ENCODE measurements at places on chromosomes 1 and 21. TPM values are rescaled to one million over a fixed set of nuclear protein-coding genes. Genes with fewer than 3 reads are reported as not detected.

Gene TMEM52
- 27.5 TPM for total RNA-seq

GRCh38 chr1:92502247-92502646 is 15.5 kb upstream of the GFI1 start:
- DNase-seq = no peak

Gene FCRL1
- total RNA-seq = not detected

DNA sequence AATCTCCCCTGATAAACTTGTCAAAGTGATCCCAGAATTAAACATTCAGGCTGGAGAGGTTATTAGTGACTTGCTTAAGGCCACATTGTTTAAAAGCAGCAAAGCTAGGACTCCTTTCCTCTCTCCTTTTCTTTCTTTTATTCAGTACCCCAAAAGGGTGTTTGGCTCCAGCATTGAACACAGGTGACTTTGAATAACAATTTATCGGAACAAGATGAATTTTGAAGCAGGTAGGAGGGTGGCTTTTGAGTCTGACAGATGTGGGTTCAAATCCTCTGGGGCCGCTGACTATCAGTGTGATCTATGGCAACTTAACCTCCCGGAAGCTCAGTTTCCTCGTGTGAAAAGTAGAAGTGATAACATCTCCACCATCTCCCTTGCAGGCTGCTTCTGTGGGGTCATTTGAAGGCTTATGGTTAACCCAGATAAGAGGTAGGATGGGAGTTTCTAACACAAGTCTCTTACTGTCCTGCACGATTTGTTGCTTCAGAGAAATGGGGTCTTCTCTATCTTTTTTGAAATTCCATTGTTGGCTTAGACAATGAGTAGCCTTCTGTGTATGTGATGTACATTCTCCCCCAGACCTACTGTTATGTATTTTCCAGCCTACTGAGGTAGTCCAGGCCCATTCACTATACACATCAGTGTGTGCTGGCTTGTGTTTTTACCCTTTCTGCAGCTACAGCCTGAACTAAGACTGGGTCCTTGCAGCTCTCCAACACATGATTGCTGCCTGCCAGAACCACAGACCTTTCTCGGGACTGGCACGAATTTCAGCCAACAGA is 29.0 kb downstream of the JUN start:
- no peak for DNase-seq

Gene RNF223
- total RNA-seq = 6.3 TPM

- no peak for DNase-seq
Measured at GRCh38 chr1:225697428-225697827, 44.5 kb upstream of the ENAH start.

DNA sequence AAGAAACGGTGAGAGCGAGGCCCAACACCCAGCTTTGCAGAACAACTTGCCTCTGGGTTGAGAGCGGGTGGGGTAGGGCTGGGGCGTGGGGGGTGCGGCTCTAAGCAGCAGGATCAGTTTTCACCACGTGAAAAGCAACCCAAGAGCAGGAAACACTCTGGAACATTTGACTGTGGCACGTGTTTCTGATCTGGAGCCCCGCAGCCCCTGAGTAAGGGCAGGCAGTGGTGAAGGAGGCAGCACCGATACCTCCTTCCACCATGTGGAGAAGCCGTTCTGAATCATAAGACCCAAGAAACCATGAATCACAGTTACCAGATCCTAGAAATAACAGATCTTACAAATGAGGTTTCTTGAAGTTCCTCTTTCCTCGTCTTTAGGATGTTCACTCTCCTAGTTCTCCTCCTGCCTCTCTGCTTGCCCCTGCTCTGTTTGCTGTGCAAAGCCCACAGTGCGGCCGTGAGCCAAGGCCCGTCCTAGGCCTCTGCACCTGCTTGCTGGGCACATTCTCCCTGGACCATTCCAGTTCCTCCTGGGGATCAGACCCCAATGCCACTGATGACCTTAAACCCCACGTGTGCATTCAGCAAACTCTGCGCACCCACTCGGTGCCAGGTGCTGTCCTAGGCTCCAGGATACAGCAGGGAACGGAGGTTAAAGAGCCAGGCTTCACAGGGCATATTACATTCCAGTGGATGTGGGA is 31.9 kb downstream of the SLC1A7 start:
- DNase-seq = no peak

GRCh38 chr1:240691909-240692705 is 80.2 kb upstream of the GREM2 start:
- no peak for DNase-seq

GRCh38 chr1:92708368-92708950 is 76.4 kb downstream of the EVI5 start:
- DNase-seq = no peak

GRCh38 chr1:12314333-12314903 is 84.6 kb downstream of the VPS13D start:
- DNase-seq = no peak

GRCh38 chr1:37974567-37974966 is 15.3 kb downstream of the SF3A3 start:
- no peak for DNase-seq

DNA sequence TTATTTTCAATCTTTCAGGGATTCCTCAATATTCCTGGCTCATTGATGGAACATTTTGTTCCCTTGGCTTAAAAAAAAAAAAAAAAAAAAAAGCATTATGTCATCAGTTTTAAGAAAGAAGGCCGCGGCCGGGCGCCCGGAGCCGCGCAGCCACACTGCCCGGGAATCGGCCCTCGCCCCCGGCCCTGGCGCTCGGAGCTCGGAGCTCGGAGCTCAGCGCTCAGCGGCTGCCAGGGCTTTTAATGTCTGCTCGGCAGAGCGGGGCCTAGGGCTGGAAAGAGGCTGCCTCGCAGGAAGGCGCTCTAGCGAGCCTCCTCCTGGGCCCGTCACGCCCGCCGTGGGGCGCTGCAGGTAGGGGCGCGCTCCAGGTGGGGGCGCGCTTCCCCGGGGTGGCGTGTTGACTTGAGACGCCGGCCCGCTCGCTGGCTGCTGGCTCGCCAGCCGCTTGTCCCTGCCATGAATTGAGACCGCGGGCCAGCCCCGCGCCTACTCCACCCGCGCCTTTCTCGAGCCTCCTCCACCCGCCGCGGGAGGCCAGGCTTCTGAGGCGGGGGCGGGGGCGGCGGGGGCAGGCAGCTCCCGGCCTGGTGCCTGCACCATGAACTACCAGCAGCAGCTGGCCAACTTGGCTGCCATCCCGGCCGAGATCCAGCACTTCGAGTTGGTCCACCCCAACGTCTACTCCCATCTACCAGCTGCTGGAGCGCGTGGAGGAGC is 5.4 kb upstream of the TDRD5 start:
- DNase-seq = no peak

DNA sequence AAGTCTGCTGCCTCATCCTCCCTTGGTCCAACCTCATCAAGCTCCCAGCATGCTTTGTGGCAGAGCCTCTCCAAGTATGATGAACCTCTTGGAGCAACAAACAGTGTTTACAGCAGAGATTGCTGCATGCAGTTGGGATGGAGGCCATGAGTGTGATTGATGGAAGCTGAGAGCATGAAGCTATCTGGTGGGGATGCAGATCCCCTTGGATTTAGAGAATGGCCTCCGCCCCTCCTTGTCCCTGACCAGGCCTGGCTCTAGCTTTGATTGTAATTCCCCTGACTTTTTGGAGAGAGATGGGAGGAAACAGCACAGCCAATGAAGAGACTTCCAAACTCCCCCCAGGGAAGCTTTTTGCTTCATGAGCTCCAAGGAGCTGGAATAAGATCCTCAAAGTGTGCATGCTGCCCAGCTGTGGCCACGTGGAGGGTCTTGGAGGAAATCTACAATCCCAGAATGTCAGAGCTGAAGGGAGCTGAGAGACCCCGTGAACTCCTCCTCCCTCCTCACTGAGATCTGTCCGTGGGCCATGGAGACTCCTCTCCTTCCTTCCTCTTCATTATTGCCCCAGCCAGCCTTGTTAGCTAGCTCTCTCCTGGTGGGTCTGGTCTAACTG is 165.3 kb upstream of the USP24 start:
- no peak for DNase-seq

DNA sequence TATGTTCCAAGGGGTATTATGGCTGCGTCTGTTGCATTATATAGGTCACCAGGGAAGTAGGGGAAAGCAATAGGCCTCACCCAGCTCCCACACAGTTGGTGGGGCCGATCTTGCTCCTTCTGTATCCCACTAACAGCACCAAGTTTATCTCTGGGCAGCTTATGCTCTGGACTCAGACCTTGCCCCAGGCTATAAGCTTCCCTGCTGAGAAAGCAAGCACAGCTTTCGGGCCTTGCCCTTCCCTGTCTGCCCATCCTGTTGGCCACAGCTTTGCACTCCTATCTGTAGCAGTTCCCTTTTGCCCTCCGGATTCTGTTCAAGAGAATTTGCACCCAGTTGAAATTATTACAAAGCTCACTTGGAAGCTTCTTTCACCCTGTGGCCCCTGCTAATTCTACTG is 12.9 kb downstream of the KCNE1 start:
- no peak for DNase-seq

DNA sequence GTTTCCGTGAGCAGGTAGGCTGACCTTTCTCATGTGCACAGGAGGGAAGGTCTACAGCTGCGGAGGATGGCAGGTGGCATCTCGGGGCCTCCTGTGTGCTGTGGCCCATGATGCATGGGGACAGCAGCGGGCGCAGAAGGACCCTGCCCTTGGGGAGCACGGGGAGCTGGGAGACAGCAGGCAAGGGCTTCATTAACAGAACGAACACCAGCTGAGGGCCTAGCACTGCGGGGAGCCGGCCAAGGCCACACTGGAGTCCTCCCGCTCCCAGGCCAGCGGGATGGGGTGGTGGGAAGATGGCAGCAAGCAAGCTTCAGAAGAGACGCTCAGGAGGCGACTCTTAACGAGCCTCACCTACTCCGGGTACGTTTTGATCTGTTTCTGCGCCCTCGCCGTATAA is 66.6 kb downstream of the SCCPDH start:
- no peak for DNase-seq

Gene CLDN8
- not detected for total RNA-seq

Gene ALG6
- total RNA-seq = 14.7 TPM

DNA sequence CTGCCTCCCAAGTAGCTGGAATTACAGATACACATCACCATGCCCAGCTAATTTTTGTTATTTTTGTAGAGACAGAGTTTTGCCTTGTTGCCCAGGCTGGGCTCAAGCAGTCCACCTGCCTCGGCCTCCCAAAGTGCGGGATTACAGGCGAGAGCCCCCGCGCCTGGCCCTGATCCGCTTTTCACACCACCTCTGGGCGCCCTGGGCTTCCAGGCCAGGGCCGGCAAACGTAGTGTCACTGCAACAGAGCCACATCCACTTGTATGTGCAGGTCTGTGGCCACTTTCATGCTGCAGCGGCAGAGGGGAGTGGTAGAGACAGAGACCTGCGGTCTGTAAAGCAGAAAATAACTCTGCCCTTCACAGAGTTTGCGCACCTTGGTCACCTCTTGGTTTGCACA is 29.5 kb downstream of the RRP1B start:
- DNase-seq = no peak
